ENCODE measurements at places on chromosomes 7 and 10.

- no peak for DNase-seq
These were observed 57.0 kb downstream of the ICA1 start for GRCh38 chr7:8205031-8205387.

GRCh38 chr7:151512353-151512752 is 7.3 kb downstream of the RHEB start:
- no peak for DNase-seq

GRCh38 chr7:976901-977325 is 1.6 kb upstream of the COX19 start:
- no peak for DNase-seq

DNA sequence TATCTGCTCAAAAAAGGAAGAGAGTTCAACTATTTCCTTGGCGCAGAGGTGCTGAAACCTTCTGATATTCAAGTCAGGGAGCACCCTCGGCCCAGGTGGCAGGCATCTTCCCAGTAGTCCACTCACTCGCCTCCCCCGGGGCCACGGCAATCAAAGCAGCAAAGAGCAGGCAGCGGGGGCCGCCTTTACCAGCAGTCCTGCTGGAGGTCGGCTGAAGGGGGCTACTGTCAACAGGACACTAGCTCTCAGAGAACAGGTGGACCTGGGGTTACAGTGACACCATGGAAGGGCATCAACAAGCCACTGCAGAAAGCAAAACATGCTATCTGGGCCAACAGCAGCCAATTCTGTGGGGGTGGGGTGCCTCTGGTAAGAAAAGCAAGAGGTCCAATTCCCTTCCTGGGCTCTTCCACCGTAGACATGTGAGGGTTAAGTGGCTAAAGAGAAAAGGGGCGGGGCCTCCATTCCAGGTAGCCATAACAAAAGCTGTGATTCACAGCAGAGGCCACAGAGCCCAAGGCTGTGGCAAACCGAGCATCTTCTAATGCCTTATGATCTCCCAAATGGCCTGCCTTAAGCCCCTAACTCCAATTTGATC is 9.4 kb downstream of the FZD9 start:
- DNase-seq = no peak

DNA sequence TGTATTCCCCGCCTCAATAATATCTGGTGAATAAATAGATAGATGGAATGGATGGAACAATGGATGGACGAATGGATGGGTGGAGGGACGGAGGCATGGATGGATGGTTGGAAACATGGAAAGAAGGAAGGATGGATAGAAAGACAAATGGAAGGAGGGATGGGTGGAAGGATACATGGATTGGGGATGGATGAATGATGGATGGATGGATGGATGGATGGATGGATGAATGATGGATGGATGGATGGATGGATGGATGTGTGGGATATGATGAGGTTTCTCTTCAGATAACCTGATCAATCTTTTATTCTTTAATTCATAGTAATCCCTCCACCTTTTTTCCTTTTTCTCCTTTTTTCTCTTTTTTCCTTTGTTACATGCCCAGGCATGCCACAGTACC is 3.0 kb upstream of the AKR1B15 start:
- DNase-seq = no peak

DNA sequence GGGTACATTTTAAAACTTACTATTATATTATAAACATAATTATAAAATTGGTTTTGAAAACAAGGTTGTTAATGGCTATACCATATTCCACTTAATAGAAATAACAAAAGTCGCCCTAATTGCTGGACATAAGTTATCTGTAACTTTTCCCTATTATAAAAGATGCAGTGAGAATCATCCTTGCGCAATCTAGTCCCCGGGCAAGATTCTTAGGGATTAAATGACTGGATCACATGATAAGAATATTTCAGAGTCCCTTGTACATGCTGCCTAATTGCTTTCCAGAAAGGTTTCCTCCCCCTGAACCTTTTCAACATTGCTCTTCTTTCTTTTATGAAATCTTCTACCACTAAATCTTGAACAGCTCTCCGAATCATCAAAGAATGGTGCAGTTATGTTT is 479.8 kb upstream of the MKI67 start:
- no peak for DNase-seq

DNA sequence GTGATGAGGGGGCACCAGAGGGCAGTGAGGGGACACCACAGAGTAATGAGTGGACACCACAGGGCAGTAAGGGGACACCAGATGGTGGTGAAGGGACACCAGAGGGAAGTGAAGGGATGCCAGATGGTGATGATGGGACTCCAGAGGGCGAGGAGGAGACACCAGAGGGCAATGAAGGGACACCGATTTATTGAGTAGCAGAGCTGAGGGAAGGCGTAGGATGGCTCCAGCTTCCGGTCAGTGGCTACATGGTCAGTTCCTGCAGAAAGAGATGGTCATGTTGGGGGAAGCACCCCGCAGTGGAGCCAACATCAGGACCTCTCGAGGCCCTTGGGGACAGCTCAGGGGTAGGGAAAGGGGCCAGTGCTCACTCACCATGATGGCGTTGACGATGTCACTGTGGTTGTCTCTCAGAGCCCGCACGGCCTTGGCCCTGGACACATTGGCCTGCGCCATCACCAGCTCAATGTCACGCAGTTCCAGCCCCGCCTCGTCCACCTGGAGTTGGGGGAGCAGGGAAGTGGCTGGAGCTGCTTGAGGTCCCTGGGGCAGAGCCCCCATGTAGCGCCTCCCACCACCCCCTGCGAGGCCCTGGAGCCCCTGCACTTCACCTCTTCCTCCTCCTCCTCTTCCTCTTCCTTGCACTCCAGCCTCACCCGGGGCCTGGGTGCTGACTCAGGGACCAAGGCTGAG is 8.4 kb downstream of the NACAD start:
- no peak for DNase-seq

- DNase-seq = peak; percentile 34
These were observed 3.7 kb downstream of the IKZF1 start for GRCh38 chr7:50308203-50308531.

DNA sequence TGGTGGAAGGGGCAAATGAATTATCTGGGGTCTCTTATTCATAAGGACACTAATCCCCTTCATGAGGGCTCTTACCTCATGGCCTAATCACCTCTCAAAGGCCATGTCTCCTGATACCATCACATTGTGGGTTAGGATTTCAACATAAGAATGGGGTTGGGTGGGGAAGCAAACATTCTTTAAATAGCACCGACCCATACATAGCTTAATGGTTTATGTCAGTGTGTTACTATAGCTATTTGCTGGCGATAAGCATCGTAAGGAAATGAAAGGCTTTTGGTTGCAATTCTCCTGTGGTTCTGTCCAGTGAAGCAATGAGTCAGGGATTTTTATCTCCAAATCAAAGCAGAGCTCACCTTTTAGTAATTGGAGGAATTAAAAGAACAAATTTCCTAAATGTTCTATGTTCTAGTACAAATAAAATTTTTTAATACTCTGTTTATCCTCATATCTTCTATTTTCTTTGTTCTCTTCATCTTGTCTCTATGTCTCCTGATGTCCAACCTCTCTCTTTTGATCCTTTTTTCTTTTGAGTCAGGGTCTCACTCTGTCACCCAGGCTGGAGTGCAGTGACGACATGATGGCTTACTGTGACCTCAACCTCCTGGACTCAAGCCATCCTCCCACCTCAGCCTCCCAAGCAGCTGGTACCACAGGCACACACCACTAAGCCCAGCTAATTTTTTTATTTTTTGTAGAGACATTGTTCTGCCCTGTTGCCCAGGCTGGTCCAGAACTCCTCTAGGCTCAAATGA is 57.0 kb upstream of the GLCCI1 start:
- DNase-seq = no peak

GRCh38 chr10:35949811-35950211 is 307.7 kb upstream of the FZD8 start:
- DNase-seq = no peak

- DNase-seq = no peak
These were observed 32.4 kb upstream of the INPP5F start for GRCh38 chr10:119693262-119693957.

DNA sequence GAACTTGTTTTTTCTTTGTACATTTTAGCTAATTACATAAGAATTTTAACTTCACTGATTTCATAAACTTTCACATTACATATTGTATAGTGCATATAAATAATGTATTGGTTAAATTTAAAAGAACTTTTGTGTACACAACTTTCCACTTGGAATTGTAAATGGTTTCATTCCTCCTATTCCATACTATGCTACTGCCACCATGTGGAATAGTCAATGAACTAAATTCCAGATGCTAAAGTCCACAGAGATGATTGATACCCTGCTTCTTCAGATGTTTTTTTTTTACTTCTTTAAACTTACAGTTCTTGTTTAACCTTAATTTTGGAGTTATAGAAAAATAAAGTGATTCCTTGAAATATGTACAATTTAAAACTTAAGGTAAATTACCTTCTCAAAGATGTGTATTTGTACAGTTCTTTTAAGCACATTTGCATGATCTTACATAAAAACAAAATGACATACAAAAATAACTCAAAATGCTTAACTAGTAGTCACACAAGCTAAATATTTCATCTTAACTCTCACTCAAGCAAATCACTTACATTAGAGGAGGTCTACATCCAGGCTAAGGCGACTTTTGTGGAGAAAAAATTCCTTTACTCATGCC is 247.6 kb upstream of the HGF start:
- DNase-seq = no peak

DNA sequence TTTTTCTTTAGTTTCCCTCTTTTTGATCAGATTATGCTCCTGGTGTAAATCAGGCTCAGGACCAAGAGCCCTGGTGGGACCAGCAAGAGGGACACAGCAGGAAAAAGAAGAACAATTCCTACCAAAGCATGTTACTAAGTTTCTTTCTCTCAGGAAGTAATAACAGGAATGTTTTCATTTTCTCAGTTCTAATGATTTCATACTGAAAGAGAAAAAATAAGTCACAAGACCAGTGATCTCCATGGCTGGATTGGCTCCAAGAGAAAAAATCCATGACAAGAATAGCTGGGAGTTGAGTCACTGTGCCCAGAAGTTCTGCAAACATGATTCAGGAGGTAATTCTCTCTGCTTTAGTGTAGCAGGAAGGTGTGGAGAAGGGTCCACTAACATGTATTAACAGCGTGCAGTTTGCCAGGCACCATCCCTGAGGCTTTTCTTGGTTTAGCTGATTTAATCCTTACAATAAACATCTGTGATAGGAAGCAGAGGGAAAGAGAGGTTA is 23.8 kb upstream of the IFIT2 start:
- no peak for DNase-seq

- no peak for DNase-seq
These were observed 1.9 kb downstream of the PTEN start for GRCh38 chr10:87865241-87865881.

DNA sequence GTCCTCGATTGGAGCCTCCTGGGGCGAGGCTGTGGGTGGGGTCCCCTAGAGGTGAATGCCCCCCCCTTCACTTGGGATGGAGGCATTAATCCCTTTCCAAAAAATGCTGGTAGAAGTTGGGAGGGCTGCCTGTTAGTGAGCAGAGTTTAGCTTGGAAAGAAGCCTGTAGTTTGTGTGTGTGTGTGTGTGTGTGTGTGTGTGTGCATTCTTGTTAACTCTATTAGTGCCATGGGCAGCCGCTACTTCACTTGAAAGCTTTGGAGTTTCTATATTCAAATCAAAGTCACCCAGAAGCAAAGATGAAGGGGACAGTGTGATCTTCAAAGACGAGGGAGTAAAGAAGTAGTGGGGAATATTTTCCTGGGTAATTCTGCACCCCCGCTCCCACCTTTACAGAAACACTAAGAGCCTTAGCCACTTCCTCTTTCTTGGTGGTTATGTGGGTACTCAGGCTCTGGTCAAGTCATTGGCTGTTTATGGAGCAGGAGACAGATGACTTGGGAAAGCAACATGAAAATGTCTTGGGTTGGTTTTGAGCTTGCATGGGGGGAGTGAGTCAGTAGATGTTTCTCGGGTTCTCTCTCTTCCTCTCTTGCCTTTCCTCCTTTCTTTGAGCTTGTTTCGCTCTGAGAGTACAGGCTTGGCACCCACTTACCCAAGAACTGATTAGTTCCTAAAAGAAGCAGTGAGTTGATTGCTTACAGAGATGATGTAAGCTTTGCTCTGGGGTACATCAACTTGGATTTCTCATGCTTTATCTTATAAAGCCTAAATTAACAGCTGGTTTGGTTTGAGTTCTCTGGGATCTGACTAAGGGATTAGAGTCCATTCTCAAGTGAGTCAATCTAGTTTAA is 35.9 kb downstream of the TCF7L2 start:
- DNase-seq = peak; percentile 47

DNA sequence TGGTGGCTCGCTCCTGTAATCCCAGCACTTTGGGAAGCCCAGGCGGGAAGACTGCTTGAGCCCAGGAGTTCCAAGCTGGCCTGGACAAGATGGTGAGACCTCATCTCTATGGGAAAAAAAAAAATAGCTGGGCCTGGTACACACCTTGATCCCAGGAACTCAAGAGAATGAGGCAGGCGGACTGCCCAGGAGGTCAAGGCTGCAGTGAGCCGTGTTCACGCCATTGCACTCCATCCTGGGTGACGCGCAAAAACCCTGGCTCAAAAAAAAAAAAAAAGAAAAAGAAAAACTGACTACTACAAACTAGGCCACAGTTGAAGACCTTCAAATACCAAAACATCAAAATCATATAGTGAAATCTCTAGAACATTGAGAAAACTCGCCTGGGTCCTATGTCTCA is 3.9 kb downstream of the BRAT1 start:
- DNase-seq = no peak

DNA sequence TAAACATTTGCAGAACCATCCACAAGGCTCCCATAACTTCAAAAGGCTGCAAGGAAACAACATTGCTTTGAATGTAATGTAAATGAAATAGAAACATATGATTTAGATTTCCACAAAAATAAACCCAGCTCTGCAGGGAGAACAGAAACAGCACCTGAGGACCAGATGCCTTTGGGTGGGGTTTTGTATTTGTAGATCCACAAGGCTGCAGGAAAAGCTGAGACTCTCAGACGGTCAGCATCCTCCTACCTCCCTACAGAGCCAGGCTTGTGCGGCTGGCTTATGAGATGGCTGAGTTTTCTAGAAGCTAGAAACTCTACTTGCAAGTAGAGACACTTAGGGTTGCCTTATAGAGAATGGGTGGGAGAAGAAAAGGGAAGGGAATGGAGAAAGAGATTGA is 49.8 kb downstream of the FAM107B start:
- no peak for DNase-seq

- no peak for DNase-seq
These were observed 23.5 kb downstream of the CREB5 start for GRCh38 chr7:28435732-28436378.

GRCh38 chr7:148191391-148192065 is 399.0 kb upstream of the C7orf33 start:
- DNase-seq = no peak

GRCh38 chr10:46523962-46524471 is 32.4 kb downstream of the GPRIN2 start:
- DNase-seq = no peak

DNA sequence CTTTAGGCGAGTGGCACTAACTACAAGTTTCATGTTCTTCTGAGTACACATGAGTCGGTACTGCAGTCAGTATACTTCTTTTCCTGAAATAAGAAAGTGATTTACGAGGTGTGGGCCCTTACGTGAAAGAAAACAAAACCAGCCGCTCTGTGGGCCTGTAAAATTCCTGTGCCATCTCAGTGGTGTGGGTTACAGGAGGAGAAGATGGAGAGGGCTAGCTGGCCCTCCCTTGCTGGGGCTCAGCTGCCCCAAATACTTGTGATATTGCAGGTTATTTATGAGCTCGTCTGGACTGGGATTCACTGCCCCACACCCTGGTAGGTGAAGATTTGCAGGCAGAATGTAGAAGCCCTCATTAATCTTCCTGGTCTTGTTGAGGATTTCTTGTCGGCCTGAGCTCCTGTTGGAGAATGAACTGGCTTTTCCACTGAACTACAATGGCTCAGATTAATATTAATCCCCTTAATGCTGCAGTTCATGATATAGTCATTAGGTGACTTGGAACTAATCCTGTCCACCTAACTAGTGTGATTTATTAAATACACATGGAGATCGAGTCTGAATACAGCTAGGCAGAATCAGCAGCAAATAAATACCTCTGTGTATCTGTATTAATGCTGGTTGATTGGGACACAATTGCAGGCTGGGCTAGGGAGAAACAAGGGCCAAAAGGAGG is 68.0 kb downstream of the GBF1 start:
- no peak for DNase-seq
